ENCODE measurements at places on chromosomes 1 and 21. TPM values are rescaled to one million over a fixed set of nuclear protein-coding genes. Genes with fewer than 3 reads are reported as not detected.
A peak's percentile ranks its signal among the peaks of the same experiment; 100 is the strongest.

The CD160 gene
- not detected for total RNA-seq

The HPCA gene
- total RNA-seq, result 0.43 TPM

The CLIC6 gene
- 1.7 TPM for total RNA-seq

The PYHIN1 gene
- total RNA-seq, result not detected

The MRPL24 gene
- 30.4 TPM for total RNA-seq

The UCK2 gene
- 70.2 TPM for total RNA-seq

The SRSF10 gene
- total RNA-seq, result 170 TPM

The CDA gene
- total RNA-seq, result 1.3 TPM

The NBPF6 gene
- total RNA-seq, result not detected

The TRIM17 gene
- 8.0 TPM for total RNA-seq

The NUP210L gene
- total RNA-seq, result 0.07 TPM

The GRHL3 gene
- 0.31 TPM for total RNA-seq

The HTR6 gene
- not detected for total RNA-seq

- no peaks in the 10 kb centered on the region for H3K27me3 ChIP-seq
- peaks cover 10% of the 10 kb centered on the region for H3K4me1 ChIP-seq
- H3K36me3 ChIP-seq, result no peaks in the 10 kb centered on the region
Observed at GRCh38 chr1:157951230-157951629, 42.2 kb upstream of the KIRREL1 start.

DNA sequence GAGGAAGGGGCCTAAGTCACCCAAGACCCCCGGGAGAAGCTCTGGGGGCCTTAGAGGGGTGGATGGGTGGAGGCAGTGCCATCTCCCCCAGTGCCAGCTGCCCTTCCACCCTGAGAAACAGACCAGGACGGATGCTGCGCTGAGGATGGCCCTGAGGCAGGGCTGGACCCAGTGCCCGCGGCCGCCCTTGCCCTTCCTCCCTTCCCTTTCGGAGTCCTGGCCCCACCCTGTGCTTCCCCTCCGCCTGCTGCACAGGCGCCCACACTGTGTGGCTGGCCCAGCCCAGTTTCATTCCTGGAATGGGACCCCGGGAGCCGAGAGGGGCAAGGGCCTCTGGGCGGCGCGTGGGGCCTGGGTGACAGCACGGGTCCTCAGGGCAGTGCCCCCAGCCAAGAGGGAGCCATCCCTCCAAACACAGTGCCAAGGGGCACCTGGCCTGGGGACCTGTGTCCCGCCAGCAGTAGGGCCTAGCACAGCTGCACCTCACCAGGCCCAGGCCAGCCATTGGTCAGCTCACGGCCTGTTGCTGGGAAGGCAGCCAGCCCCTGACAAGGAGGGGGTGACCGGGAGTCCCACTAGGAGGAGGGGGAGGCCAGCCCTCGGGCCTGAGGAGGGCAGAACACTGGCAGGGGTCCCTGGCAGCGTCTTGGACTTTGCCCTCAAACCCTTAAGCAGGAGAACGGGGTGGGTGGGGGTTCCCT, 13.4 kb upstream of the SKI start:
- no peaks in the 10 kb centered on the region for H3K36me3 ChIP-seq
- no peaks in the 10 kb centered on the region for H3K27me3 ChIP-seq
- H3K27ac ChIP-seq, result peak overlapping the region; percentile 53
- DNase-seq, result peak; percentile 65

DNA sequence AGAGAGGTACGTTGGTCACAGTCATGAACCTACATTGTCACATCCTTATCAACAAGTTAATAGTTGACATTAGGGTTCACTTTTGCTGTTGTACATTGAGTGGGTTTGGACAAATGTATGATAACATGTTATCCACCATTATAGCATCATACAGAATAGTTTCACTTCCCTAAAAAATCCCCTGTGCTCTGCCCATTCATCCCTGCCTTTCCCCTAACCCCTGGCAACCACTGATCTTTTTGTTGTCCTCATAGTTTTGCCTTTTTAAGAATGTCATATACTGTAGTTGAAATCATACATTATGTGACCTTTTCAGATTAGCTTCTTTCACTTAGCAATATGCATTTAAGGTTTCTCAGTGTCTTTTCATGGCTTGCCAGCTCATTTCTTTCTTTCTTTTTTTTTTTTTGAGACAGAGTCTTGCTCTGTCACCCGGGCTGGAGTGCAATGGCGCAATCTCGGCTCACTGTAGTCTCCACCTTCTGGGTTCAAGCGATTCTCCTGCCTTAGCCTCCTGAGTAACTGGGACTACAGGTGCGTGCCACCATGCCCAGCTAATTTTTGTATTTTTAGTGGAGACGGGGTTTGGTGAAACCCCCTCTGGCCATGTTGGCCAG, 50.6 kb downstream of the UCK2 start:
- peaks cover 15% of the 10 kb centered on the region for H3K4me1 ChIP-seq
- H3K27ac ChIP-seq, result no peak overlapping the region
- H3K36me3 ChIP-seq, result peaks cover 16% of the 10 kb centered on the region
- DNase-seq, result no peak

- H3K27ac ChIP-seq, result no peak overlapping the region
- H3K36me3 ChIP-seq, result no peaks in the 10 kb centered on the region
- DNase-seq, result no peak
- no peak overlapping the region for H3K4me3 ChIP-seq
- H3K4me1 ChIP-seq, result no peaks in the 10 kb centered on the region
- no peaks in the 10 kb centered on the region for H3K27me3 ChIP-seq
Observed at GRCh38 chr1:117555806-117556205, 50.0 kb upstream of the TENT5C start.

- DNase-seq, result no peak
- peaks cover 45% of the 10 kb centered on the region for H3K36me3 ChIP-seq
- no peak overlapping the region for H3K27ac ChIP-seq
Observed at GRCh38 chr1:1318131-1318652, 6.3 kb downstream of the INTS11 start.

- no peaks in the 10 kb centered on the region for H3K4me1 ChIP-seq
- no peaks in the 10 kb centered on the region for H3K36me3 ChIP-seq
- DNase-seq, result no peak
- H3K4me3 ChIP-seq, result no peak overlapping the region
- no peaks in the 10 kb centered on the region for H3K27me3 ChIP-seq
Observed at GRCh38 chr1:198678301-198678836, 39.5 kb downstream of the PTPRC start.

GRCh38 chr1:10784998-10785727, 11.3 kb downstream of the CASZ1 start:
- peaks cover 16% of the 10 kb centered on the region for H3K27me3 ChIP-seq
- DNase-seq, result no peak
- no peaks in the 10 kb centered on the region for H3K36me3 ChIP-seq
- no peak overlapping the region for H3K27ac ChIP-seq

- H3K27me3 ChIP-seq, result peaks cover 21% of the 10 kb centered on the region
- no peak overlapping the region for H3K27ac ChIP-seq
- no peaks in the 10 kb centered on the region for H3K36me3 ChIP-seq
- DNase-seq, result peak; percentile 64
- H3K4me1 ChIP-seq, result no peaks in the 10 kb centered on the region
Observed at GRCh38 chr1:206856674-206857464, 8.6 kb upstream of the IL20 start.

DNA sequence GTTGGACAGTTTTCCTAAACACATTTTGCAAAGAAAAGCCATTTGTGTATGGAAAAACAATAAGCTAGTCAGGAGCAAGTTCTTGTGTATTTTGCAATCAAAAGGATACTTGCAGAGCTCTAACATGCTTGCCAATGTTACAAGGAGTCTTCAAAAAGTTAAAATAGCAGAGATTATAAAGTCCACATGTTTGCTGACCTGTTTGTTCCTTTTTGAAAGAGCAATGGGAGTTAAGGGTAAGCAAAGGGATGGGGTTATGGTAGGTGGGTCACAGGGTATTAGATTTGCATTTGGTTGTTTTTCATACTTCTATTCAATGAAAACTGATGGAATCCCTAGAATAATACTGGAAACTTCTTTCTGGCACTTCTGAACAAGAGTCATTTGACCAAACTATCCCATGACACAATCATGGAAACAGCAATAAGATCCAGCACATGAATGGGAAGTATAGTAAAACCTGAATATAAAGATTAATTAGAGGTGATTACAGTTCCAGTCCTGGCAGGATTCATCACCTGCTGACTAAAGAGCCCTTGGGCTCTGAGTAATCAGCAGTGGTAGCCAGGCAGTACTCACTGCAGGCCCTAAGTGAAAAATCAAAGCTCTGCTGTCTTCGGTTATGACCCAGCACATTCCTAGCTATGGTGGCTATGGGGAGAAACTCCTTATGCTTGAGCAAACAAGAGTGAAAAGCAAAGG, 27.1 kb upstream of the ZC3H11B start:
- H3K36me3 ChIP-seq, result no peaks in the 10 kb centered on the region
- no peak overlapping the region for H3K4me3 ChIP-seq
- H3K27me3 ChIP-seq, result no peaks in the 10 kb centered on the region
- H3K27ac ChIP-seq, result no peak overlapping the region

- H3K4me3 ChIP-seq, result peak overlapping the region; percentile 68
- no peak overlapping the region for H3K27ac ChIP-seq
- DNase-seq, result peak; percentile 81
Observed at GRCh38 chr1:180235077-180235501, 5.0 kb downstream of the LHX4 start.

DNA sequence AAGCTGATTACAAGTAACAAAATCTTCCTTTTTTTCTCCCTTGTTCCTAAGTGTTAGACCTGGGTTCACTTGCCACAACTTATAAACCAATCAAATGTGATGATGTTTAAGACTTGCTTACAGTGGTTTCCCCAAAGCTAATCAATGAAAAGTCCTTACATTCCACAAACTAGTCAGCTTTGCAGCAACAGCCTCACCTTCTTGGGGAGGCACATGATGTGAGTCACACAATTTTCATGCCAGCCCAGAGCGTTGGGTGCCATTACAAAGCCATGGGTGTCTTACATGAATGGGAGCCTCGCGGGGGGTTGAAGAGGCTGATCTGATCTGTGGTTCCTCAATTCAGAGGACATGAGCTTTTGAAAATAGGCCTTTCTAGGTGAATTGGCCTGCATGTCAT, 91.6 kb upstream of the UBE2U start:
- H3K36me3 ChIP-seq, result no peaks in the 10 kb centered on the region
- H3K27me3 ChIP-seq, result no peaks in the 10 kb centered on the region
- H3K4me3 ChIP-seq, result no peak overlapping the region
- H3K27ac ChIP-seq, result no peak overlapping the region

- DNase-seq, result no peak
- H3K36me3 ChIP-seq, result no peaks in the 10 kb centered on the region
- H3K4me1 ChIP-seq, result no peaks in the 10 kb centered on the region
- H3K27ac ChIP-seq, result no peak overlapping the region
Observed at GRCh38 chr1:44111861-44112260, 6.8 kb upstream of the KLF17 start.

- peaks cover 24% of the 10 kb centered on the region for H3K27me3 ChIP-seq
- H3K4me3 ChIP-seq, result peak overlapping the region; percentile 87
- H3K27ac ChIP-seq, result no peak overlapping the region
- DNase-seq, result peak; percentile 85
Observed at GRCh38 chr21:46667741-46668380, 32.4 kb downstream of the PRMT2 start.

- no peak overlapping the region for H3K4me3 ChIP-seq
- no peaks in the 10 kb centered on the region for H3K4me1 ChIP-seq
- peaks cover 3% of the 10 kb centered on the region for H3K27me3 ChIP-seq
- no peaks in the 10 kb centered on the region for H3K36me3 ChIP-seq
Observed at GRCh38 chr1:34695580-34695979, 59.3 kb upstream of the GJB5 start.

DNA sequence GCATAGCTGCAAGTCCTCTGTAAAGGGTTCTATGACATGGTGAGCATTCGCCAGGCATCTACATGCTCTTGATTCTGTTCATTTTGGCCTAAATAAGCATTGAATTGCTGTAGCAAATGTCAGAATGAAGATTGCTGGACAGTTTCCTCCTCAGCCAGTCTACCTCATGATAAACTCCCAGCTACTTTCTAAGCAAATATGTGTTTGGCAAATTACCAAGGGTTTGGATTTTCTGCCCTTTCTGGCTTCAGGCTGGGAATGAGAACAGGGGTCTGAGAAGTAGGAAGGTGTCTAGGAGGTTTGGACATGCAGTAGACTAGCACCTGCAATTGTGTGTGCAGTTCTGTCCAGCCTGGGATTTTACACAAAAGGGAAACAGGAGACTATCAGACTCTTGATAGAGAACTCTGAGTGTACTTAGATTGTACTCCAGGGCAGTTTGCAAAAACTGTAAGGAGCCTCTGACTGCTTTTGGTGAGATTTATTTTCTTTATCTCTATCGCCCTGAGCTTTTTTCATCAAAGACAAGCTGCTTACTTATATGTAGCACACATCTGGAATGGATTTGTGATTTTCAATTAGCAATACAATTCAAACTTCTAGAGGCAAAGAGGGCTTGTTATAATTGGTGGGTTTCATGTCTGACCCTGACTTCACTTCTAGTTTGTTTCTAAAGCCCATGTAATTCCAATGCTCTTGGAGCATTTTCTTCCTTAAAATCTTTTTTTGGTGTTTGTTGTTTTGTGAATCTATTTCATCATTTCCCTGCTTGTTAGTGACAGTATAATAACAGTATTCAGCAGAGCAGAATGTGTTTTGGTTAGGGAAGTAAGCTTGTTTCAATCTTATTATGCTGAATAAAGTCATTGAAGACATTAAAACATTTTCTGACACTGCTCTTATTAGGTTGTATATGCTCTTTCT, 150.8 kb downstream of the VPS13D start:
- H3K27me3 ChIP-seq, result no peaks in the 10 kb centered on the region
- H3K27ac ChIP-seq, result no peak overlapping the region
- H3K4me1 ChIP-seq, result peaks cover 11% of the 10 kb centered on the region
- DNase-seq, result no peak
- peak overlapping the region; percentile 22 for H3K4me3 ChIP-seq
- peaks cover 45% of the 10 kb centered on the region for H3K36me3 ChIP-seq

DNA sequence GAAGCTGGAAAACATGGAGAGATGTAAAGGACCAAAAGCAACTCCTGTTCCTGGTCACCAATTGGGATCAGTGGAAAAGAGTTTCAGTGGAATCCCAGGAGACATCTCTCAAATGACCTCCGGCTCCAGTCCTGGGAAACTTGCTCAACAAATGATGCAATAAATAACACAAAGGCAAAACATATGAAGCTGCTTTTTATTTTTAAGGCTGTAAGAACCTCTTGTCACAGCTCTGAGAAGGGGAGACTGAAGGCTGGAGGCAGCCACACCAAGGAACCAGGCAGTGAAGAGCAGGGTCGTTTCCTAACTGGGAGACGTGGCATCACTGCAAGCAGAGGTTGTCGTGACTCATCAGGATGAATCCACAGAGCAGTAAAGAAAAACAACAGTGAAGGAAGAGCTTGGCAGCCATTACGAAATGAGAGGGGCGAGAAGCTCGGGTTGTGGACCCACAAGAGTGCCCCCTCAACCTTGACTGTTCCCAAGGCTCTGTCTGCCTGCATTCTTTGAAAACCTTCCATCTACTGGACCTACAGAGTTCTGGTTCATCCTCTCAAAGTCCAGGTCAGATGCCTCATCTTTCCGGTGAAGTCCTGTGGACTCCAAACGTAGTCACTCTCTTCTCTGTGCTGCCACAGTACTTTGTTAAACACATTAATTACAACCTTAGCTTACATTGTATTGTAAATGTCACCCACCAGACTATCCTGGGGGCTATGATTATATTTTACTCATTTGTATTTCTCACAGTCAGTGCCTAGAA, 32.1 kb downstream of the JAK1 start:
- no peak overlapping the region for H3K4me3 ChIP-seq
- no peaks in the 10 kb centered on the region for H3K27me3 ChIP-seq
- no peak overlapping the region for H3K27ac ChIP-seq
- H3K4me1 ChIP-seq, result no peaks in the 10 kb centered on the region
- no peak for DNase-seq

GRCh38 chr1:227776331-227776771, 39.1 kb upstream of the PRSS38 start:
- peak overlapping the region; percentile 97 for H3K27ac ChIP-seq
- no peaks in the 10 kb centered on the region for H3K4me1 ChIP-seq
- no peak overlapping the region for H3K4me3 ChIP-seq
- peaks cover 5% of the 10 kb centered on the region for H3K36me3 ChIP-seq
- DNase-seq, result no peak
